ENCODE measurements at places on chromosomes 1 and 21.
A peak's percentile ranks its signal among the peaks of the same experiment; 100 is the strongest.

DNA sequence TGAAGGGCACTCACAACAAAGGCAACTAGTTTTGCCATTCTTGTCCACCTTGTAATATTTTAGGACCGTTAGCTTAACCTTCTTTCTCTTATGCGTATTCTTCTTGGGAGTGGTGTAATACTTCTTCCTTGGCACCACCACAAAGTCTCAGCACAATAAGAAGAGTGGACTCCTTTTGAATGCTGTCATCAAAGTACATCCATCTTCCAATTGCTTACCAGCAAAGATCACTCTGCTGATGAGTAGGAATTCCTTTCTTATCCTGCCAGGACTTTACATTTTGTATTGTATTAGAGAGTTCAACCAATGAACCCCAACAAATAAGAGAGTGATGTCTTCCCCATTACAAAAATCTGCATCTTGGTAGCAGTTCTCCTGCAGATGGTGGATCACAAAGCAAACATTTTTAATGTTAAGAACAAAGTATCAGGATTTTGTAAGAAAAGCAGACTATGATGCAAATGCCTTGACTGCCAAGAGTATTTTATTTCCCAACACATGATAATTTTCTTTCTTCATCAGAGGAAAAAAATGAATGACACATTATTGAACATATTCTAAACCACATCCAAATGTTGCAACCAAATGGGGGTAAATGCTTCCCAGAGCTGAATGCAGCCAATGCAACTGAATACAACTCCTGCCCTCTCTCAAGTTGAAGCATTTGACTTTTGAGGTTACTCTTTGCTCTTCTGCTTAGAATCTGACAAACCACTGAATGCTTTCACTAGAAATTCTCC, 5.1 kb upstream of the ARNT start:
- DNase-seq: no peak

DNA sequence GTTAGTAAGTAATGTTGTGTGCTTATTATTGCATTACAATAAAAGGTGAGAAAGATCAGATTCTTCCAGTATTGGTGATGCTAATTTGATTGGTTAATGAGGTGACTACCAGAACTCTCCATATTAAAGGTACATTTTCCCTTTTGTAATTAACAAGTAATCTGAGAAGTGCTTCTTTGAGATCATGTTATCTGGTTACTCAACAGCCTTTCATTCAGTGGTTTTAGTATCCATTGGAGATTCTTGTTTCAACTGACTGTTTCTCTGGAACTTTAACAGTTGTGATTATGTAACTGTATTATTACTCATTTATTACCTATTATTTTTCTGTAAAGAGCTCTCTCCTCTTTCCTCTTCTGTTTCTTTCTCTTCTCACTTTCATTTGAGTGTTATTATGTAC, 86.7 kb downstream of the PEX14 start:
- DNase-seq: no peak

DNA sequence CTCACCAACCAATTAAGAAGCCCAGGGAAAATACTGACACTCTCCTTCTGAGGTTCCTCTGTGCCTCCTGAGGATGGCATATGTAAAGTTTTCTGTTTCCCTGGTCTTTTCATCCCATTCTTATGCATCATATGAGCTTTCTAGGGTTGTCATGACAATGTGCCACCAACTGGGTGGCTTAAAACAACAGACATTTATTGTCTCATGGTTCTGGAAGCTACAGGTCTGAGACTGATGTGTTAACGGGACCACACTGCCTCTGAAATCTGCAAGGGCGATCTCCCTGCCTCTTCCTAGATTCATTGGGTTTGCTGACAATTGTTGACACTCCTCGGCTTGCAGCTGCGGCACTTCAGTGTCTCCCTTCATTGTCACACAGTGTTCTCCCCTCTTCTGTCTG, 308.4 kb downstream of the RGS7 start:
- no peak for DNase-seq

- no peak for DNase-seq
These were observed 21.7 kb upstream of the LRRC8B start for GRCh38 chr1:89502895-89503294.

DNA sequence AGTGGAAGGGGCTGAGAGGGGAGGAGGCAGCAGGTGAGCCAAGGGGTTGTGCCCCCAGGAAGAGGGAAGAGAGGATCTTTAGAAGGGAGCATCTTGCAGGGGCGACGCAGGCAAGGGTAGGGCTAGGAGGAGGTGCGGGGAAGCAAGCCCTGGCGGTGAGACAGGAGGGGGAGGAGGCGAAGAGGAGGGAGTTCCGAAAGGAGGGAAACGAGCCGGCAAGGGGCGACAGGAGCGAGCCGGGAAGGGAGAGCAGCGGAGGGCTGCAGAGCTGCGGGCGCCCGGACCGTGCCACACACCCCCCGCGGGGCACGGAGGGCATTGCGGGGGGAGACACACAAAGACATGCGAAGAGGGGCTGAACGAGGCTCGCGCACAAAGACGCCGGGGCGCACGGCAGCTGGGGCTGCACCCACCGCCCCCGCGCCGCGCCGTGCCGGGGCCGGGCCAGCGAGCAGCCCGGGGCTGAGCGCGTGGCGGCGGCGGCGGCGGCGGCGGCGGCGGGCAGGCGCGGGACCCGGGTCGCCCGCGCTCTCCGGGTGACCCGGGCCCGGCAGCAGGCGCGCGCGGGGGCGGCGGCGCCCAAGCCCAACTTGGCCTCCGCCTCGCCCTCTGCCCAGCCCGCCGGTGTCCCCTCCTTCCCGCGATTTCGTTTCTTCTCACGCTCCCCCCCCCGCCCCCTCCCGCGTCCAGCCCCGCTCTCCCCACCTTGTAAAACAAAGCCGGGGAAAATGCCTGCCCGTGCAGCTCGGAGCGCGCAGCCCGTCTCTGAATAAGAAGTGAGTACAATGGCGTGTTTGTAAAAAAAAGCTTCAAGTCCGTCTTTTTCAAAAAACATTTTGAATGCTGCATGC, at the start of gene KCNK2:
Gene KCNK2, plus strand, starts transcription at position 206 of the 851 bp plus-strand sequence. CDS start 649 bp downstream, outside the sequence.
- peak; percentile 18 for DNase-seq

DNA sequence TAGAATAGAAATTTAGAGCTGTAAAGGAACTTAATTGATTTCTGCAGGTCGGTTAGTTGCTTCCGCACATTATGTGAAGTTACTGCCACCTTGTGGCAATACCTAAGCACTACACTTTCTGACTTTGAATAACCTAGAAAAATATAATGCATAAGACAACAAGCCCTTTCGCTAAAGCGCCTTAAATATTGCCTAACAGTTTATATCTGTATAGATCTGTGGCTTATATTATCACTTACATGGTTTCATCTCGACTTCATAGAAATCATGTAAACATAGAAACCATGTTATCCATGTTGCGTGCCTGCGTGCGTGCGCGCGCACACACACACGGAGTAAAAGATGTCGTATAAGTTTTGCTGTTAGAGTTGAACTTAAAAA, 10.9 kb upstream of the IFI16 start:
- DNase-seq: peak; percentile 41

- no peak for DNase-seq
These were observed 128.5 kb upstream of the EDN2 start for GRCh38 chr1:41612953-41613352.

GRCh38 chr1:111347026-111347425, 56.4 kb downstream of the CHIA start:
- no peak for DNase-seq

GRCh38 chr1:151839457-151840403, at the start of gene C2CD4D:
Gene C2CD4D, minus strand, starts transcription at chr1:151839820. Its CDS starts 831 bp downstream, at chr1:151838989.
- DNase-seq: peak; percentile 82

DNA sequence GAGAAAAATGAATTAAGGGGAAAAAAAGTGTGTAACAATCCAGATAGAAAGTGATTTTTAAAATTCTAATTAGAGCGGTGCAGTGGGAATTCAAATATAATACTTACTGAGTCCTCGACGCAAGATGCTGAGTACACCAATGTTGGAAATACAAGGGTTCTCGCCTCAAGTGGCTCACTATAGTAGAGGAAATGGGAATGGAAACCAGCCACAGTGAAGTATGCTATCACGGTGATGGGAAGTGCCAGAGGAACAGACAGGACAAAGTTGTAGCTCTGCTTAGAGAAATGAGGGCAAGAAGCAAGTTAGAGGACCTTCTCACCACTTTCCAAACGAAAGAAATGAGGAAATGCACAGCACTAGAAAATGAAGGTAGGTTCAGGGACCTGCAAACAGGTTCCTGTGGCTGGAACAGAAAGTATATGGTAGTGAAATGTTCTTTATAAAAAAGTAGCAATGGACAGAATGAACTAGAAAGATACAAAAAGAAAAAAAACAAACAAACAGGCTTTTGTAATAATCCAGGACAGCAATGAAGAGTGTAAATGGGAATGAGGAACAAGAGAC, 13.5 kb downstream of the EGLN1 start:
- no peak for DNase-seq

GRCh38 chr1:246002725-246003441, 504.2 kb downstream of the SMYD3 start:
- peak; percentile 93 for DNase-seq

- no peak for DNase-seq
These were observed 60.8 kb upstream of the LBR start for GRCh38 chr1:225488676-225489075.

GRCh38 chr1:25608488-25609178, 8.0 kb upstream of the MAN1C1 start:
- DNase-seq: peak; percentile 60

DNA sequence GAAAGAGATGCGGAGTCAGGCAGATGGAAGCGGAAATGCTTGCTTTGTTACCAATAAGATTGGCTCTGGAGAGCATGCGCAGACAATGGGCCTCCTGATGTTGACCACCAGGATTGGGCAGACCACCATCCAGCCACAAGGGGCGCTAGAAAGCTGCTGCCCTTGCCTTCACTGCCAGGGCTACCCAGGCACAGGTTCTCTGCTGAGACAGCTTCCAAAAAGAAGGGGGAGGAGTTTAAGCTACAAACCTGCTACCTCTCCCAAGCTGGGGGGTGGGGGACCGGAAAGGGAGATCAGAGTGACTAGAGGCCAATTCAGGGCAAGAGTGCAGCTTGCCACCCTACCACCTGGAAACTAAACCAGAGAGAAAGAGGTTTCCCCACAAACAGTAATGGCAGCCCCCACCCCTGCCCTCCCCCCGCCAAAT, 369.7 kb downstream of the RRAGC start:
- DNase-seq: peak; percentile 5

DNA sequence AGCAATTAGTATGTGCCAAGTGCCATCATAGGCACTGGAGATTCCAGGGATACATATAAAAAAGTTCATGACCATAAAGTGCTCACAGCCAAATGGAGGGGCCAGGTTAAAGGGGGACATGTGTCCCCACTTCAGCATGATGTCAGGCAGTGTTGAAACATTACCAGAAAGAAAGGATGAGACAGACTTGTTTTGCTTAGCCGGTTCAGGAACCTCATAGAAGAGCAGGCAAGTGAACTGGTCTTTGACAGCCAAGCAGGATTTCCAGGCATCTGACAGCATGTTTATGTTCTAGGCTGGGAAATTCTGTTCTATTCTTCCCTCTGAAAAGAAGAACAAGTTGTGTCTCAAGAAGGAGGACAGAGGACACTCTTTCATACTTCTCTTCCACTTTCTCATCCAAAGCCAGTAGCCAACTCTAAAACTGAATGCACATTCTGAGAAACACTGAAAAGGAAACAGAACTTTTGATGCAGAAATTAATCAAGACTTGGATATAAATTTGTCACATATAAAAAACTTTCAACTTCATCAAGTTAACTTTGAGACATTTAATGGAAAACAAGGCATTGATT, 39.7 kb downstream of the GLUL start:
- DNase-seq: no peak

GRCh38 chr1:216766633-216767327, 43.6 kb upstream of the ESRRG start:
- DNase-seq: no peak

DNA sequence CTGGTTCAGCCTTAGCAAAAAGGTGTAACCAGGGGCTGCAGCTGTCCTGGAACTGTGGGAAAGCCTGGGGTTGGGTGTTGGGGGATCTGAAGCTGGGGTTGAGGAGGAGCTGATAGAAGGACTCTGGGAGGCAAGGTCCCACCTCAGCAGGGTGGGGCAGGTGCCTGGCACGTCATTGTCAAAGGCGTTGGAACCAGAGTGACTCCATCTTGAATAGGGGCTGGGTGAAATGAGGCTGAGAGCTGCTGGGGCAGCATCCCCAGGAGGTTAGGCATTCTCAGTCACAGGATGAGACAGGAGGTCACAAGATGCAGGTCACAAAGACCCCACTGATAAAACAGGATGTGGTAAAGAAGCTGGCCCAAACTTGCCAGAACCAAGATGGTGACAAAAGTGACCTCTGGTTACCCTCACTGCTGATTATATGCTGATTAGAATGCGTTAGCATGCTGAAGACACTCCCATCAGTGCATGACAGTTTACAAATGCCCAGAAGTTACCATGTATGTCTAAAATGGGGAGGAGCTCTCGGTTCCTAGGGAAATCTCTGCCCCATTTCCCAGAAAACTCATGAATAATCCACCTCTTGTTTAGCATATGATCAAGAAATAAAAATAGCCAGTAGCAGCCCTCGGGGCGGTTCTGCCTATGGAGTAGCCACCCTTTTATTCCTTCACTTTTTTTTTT, 85.4 kb downstream of the IER5 start:
- no peak for DNase-seq

DNA sequence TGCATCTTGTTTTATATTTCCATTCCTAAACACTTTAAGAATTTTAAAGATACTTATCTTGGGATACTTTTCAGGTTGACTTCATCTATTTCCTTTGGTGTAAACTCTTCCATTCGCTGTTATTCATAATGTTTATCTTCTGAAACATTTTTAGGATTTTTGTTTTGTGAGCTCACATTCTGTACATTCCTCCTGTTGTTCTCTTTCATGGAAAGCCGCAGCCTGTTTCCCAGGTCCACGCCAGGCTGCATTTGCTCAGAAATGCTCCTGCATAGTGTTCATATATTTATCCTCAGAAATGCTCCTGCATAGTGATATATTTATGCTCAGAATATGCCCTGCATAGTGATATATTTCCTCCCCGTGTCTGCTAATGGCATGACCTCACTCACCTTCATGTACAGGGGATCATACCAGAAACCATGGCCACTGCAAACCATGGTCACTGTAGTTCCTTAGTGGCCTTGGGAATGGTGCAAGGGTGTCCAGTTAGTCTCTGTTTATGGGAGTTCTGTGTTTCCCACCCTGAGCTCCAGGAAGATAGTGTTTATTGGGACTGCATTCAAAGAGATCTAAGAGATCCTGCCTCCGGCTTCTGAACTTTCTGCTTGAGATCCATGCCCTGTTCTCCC, 153.9 kb upstream of the GREM2 start:
- DNase-seq: no peak

- DNase-seq: no peak
These were observed 116.8 kb downstream of the NME7 start for GRCh38 chr1:169250795-169251194.

DNA sequence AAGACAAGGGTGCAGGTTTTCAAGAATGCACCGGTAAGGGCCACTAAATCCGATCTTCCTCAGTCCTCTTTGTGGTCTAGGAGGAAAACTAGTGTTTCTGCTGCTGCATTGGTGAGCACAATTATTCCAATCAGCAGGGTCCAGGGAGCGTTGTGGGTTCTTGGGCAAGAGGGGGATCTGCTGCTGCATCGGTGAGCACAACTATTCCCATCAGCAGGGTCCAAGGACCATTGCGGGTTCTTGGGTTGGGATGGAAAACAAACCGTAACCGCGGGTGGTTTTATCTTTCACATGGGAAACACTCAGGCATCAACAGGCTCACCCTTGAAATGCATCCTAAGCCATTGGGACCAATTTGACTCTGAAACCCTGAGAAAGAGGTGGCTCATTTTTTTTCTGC, 7.0 kb upstream of the PCP4L1 start:
- DNase-seq: no peak

GRCh38 chr1:31746687-31747086, 17.5 kb downstream of the ADGRB2 start:
- DNase-seq: no peak

Data from NCI-H1436 (cell line).